ENCODE measurements at places on chromosomes 4 and X.

DNA sequence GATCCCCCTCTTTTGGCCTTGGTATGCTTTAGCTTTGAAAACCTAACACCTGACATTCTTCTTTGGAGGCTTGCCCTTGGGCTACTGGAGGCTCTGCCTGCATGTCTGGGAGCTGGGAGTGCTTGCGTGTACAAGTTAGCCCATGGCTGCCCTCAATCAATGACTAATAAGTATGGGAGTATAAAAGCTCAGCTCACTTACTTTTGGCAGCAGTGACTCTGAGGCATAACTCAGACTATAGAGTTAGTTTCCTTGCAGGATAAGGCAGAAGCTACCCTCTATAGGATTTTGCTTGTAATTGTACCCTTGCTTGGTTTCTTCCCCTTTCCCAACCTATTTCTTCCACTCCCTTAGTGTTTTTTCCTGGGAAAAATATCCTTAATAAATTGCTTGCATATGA lies 247.9 kb downstream of the PPP1R2C start:
- no peak for DNase-seq

DNA sequence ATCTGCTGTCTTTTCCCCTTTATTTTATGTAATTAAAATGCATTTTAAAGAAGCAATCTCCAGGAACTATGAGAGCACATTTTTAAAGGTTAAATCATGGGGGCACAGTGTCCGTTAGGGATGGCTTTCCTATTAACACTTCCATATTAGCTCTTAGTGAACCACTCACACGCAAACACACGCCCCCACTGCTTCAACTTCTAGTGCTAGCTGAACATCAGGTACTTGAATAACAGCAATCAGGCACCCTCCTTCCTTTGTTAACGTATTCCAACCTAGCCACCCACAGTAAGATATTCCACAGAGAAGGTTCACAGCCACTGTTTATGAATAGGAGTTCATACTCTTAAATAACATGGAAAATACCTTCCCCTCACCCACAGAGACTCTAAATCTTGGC lies 9.3 kb downstream of the TMEM255A start:
- DNase-seq = no peak

GRCh38 chr4:159770969-159771368 lies 668.1 kb downstream of the RAPGEF2 start:
- no peak for DNase-seq

DNA sequence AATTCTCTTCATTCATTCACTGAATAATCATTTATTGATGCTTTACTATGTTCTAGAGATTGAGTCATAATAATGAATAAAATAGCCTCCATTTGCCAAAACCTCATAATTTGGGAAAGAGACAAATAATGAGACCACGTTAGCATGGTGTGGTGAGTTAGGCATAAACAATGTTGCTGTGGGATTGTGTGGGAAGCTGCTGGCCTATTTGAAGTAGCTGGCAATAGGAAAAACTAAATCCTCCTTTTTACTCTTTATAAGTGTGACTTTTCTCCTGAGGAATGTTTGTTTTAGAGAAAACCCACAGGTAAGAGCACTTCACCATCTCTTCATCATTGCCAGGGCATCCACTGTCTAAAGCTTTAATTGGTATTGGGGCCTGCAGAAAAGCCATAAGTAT lies 95.3 kb downstream of the AREG start:
- no peak for DNase-seq

GRCh38 chrX:22090181-22090580 lies 58.1 kb downstream of the PHEX start:
- no peak for DNase-seq

- no peak for DNase-seq
Measured at GRCh38 chr4:165967486-165967885, 94.4 kb downstream of the TLL1 start.

DNA sequence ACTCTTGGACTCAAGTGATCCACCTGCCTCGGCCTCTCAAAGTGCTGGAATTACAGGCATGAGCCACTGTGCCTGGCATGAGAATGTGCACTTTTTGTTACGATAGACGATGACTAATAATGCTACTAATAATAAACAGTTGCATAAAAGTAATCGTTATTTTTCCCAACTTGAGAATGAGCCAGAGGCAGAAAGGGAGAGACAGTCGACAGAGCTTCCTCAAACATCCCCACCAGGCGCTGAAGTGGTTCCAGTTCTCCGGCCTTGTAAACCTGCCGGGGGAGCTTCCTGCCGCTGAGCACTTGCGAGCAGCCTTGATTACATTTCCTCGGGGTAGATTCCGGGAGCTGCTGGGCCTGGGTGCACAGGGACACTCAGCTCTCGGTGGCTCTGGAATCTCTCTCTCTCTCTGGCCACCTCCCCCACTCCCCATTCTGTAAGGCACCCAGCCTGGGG lies 8.9 kb upstream of the HTRA3 start:
- DNase-seq = peak; percentile 24

GRCh38 chrX:112651766-112652165 lies 28.0 kb downstream of the LHFPL1 start:
- no peak for DNase-seq

- DNase-seq = no peak
Measured at GRCh38 chr4:189046642-189047041, 894.0 kb upstream of the FRG1 start.

- no peak for DNase-seq
Measured at GRCh38 chr4:107736924-107737448, 17.0 kb upstream of the PAPSS1 start.

GRCh38 chr4:29224911-29225310 lies 1495.3 kb upstream of the PCDH7 start:
- no peak for DNase-seq

DNA sequence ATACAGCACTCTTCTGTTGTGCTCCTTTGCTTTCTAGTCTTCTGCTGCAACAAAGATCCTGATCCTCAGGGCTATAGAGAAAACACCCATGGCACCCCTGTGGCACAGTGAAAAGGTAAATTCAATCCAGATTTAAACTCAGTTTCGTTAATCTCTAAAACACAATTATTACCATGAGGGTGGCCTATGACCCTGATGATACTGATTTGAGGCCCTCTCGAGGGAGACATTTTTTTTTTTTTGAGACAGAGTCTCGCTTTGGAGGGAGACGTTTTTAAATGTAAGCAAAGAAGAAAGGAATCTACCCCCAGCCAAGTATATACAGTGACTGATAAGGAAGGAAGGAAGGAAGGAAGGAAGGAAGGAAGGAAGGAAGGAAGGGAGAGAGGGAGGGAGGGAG lies 967.8 kb upstream of the DIAPH2 start:
- DNase-seq = no peak

DNA sequence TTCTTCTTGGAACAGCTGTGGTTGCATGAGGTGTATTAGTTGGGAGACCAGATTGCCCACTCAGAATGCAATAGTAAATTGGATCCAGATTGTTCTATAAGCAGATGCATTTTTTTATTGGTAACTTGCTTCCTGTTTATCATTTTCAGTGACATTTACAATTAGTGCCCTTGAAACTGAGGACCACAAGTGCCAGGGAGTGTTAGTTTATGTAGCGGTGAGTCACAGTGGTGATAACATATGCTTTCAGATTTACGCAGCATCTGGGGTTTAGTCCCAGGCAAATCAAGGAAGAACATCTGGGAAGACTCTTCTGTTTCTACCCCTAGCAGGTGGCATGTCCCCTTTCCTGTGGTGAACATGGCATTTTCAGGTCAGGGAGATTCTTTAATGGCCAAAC lies 24.1 kb downstream of the FRMPD4 start:
- no peak for DNase-seq

DNA sequence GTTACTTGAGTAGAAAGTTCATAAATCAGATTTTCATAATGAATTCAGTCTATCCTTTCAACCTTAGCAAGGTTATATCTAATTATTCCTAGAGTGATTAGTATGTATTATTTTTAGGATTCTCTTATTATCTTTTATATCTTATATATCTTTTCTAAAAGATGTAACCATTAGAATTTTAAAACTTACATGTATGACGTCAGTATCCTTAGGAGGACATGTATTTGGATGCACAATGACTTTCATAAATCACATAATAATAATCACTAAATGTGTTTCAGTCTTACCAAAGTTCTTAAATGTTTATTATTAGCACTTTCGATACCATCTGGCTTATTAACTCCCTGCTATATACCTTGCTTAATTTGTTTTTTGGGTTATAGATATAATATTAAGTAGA lies 1400.5 kb upstream of the IGFBP7 start:
- DNase-seq = no peak

DNA sequence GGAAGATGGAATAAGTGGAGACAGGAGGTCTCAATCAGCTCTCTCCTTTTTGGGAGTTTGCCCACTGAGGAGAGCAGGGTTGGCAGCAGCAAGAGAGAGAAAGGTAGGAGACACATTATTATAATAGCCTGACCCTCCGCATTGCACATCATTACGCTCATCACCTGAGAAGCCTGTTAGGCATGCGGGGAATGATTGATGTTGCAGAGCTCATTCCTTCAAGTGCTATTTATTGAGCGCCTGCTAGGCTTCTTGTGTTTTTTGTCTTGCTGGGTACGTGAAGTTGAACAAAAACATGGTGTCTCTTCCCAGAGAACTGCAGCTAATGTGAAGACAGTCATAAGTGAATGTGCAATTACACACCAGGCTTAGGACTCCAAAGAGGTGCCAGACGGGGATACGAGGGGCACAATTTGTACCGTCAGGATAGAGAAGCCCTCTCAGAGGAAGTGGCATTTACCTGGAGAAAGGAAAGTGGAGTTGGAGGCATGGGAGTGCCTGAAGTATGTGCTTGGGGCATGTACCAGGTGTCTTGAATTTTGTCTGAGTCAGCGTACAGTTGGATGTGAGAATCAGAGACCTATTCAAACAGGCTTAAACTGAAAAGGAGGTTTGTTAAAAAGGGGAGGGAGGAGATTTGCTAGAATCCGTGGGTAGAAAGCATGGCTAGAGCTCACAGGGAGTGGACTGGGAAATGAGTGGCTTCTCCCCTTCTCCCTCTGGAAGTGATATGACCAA lies 90.2 kb upstream of the SOD3 start:
- DNase-seq = no peak

GRCh38 chr4:53141308-53141707 lies 224.6 kb downstream of the SCFD2 start:
- no peak for DNase-seq

GRCh38 chrX:11770320-11770719 lies 12.3 kb downstream of the MSL3 start:
- DNase-seq = no peak

DNA sequence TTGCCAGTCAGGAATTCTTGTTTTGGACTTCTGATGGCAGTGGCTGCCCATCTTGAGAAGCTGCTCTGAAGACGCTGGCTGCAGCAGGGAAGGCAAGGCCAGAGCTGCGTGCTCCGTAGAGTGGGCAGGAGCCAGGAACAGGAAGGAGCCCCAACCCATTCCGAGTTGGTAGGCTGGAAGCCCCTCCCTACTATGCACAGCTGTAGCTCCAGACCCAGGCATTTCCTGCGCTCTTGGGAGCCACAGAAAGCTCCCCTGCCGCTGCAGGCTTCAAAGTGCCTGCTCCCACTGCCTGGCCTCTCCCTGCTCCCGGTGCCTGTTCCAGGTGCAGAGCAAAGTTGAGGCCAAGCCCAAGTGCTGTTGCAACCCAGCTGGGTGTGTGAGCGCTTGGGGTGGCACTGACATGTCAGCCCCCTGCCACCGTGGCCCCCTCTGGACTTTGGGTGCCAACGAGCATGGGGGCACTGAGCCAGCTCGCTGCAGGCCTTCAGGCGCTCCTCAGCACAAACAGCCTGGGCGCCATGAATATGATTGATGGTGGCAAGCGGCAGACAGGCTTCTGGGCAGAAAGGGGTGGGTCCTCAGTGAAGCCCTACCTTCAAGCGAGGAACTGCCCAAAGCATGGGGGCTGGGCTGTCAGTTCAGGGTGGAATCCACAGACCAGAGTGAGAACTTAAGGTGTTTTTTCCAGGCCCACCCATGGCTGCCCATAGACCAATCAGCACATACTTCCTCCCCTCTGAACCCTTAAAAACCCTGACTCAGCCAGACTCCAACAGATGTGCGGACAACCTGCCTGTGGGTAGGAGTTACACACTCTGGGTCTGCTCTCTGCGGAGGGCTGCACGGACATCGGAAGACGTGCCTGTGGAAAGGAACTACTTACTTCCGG lies 677.2 kb upstream of the INTU start:
- DNase-seq = no peak

GRCh38 chrX:48489892-48490291 lies 13.9 kb downstream of the FTSJ1 start:
- no peak for DNase-seq

- DNase-seq = no peak
Measured at GRCh38 chr4:67436742-67437141, 108.6 kb downstream of the CENPC start.

GRCh38 chr4:38964942-38965775 lies 67.0 kb downstream of the TMEM156 start:
- no peak for DNase-seq

GRCh38 chr4:95124906-95125504 lies 367.2 kb downstream of the BMPR1B start:
- DNase-seq = peak; percentile 50

DNA sequence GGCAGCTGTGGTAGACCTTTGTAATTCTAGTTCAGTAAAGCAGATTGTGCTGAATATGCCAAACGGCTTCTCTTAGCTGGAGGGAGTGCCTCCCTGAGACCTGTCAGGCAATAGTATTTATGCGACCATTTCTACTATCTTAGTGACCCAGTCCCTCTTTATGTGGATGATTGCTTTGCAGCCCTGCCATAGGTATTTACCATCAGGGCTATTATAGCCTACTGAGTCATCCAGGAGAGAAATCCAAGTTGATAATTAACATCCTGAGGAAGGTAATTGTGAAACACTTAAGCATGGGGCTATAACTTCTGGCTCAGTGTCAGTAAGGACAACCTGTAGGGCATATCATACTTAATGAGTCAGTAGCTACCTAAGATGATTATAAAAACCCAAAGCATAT lies 103.9 kb upstream of the MAOA start:
- DNase-seq = no peak

- no peak for DNase-seq
Measured at GRCh38 chr4:95371476-95372224, 177.1 kb downstream of the UNC5C start.

DNA sequence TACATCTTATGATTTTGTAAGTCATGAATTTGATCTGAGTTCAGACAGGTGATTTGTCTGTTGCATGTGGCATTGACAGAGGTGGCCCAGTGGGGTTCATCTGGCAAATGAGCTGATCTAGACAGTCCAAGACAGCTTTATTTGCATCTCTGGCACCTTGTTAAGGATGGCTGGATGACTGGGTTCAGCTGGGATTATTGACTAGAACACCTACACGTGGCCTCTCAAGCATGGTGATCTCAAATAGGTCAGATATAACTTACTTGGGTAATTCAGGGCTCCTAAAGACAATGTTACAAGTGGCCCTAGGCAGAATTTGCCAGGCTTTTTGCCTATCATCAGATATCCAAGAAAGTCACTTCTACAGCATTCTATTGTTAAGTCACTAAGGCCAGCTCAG lies 48.0 kb downstream of the APOOL start:
- DNase-seq = no peak

GRCh38 chr4:10897076-10897475 lies 212.5 kb upstream of the CLNK start:
- no peak for DNase-seq

DNA sequence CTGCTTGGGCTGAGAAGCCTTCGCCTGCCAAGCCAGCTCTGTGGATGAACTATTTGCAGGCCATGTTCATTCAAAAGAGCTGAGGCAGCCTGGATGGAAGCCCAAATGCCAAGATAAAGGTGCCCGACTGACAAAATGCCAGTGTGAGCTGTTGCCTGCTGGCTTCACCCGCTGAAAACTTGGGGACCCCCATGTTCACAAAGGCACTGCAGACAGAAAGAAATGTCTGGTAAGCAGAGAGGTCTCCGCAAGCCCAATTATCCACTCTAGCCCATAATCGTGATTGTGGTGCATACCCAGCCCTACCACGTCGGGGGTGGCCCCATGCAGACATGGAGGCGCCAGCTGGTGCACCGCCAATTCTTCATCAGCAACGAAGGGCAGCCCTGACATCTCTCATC lies 13.0 kb upstream of the SMIM20 start:
- DNase-seq = no peak

Data from foreskin melanocyte (primary cell).